ENCODE measurements at places on chromosomes 7 and 10.

GRCh38 chr7:143233816-143234532 is 12.1 kb downstream of the TAS2R40 start:
- no peak for DNase-seq
- H3K4me3 ChIP-seq: no peak overlapping the region
- H3K27ac ChIP-seq: no peak overlapping the region
- no peaks in the 10 kb centered on the region for H3K4me1 ChIP-seq

- no peak overlapping the region for H3K27ac ChIP-seq
- no peak overlapping the region for H3K4me3 ChIP-seq
- no peaks in the 10 kb centered on the region for H3K36me3 ChIP-seq
- no peaks in the 10 kb centered on the region for H3K4me1 ChIP-seq
These were observed 80.9 kb downstream of the ABLIM1 start for GRCh38 chr10:114577133-114577532.

DNA sequence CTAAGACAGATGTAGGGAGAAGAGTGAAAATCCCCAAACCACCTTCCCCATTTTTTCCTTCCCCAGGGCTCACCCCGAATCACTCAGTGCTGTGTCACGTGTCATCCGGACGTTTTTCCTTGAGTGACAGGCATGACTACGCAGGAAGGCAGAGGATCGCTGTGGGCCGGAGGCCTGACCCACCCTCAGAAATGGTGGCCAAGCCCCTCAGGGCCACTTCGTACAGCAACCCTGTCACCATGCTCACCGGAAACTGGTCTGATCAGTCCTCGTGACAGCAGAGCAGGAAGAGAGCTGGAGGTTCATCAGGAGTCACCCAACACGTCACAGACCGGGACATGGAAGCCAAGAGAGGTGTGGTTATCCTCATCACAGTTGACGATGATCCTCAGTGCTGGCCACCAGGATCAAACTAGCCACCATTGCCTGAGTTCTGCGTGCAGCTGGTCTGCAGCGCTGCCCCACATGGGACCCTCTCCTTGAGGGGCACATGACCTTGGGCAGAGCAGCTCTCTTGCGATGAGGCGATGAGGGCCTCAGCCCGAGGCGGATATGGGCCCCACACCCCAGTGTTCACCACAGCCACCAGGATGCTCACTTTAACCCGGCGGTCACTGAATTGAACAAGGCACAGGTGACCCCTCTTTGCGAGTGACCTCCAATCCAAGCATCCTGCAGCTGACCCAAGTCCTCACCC is 99.3 kb upstream of the INSIG1 start:
- no peaks in the 10 kb centered on the region for H3K4me1 ChIP-seq
- no peaks in the 10 kb centered on the region for H3K36me3 ChIP-seq
- H3K4me3 ChIP-seq: no peak overlapping the region
- DNase-seq: no peak
- H3K27me3 ChIP-seq: no peaks in the 10 kb centered on the region

DNA sequence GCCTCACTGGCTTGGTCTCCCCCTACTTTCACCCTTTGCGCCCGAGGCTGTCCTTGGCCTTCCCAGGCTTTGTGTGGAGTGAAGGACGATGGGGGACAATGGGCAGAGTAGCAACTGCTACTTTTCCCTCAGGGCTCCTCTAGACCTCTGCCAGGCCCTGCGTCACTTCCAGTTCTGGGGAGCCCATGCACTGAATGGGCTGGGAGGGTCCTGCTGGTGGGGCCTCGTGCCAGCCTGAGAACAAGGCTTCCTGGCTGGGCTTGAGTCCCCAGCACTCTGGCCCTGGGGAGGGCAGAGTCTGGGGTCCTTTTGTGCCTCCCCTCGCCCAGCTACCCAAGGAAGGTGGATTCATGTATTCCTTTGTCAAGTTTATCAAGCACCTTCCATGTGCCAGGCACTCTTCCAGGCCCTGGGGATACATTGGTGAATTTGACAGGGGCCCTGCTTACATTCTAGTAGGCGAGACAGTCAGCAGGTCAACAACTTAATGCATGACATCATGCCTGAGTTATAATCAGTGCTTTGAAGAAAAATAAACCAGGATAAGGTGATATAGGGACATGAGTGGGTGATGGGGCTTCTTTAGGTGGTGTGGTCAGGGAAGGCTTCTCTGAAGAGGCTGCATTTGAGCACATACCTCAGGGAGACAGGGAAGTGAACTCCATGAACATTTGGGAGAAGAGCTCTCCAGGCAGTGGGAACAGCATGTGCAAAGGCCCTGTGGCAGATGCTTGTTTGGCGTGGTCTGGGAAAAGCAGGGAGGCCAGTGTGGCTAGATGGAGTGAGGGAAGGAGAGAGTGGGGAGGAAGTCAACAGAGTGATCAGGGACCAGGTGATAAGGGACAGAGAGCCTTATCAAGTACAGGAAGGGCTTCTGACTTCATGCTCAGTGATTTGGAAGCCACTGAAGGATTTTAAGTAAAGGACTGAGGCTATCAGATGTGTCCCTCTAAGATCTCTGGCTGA is 14.1 kb downstream of the ZMIZ1 start:
- H3K36me3 ChIP-seq: peaks cover 2% of the 10 kb centered on the region
- H3K4me3 ChIP-seq: no peak overlapping the region
- H3K27ac ChIP-seq: no peak overlapping the region
- H3K4me1 ChIP-seq: peaks cover 47% of the 10 kb centered on the region
- no peak for DNase-seq

Data from T-cell (primary cell).